Endodermal cell (in vitro differentiated cells): ENCODE measurements at places on chromosomes 7 and 10. TPM values are rescaled to one million over a fixed set of nuclear protein-coding genes. Genes with fewer than 3 reads are reported as not detected.

DNA sequence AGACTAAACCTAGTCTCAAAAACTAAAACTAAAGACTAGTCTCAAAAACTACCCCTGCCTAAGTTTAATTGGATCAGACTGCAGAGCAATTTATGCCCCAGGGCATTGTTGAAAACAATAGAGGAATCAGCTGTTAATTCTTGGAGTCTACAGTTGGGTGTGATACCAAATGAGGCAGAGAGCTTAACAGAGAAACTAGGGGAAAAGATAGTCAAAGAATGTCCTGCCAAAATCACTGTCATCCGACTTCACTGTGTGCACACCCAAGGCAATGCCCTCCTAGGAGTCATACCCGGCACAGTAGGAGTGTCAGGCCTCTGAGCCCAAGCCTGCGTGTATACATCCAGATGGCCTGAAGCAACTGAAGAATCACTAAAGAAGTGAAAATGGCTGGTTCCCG is 90.5 kb upstream of the TOMM7 start:
- H3K27me3 ChIP-seq, result no peaks in the 10 kb centered on the region
- H3K4me3 ChIP-seq, result peak overlapping the region; percentile 29
- no peaks in the 10 kb centered on the region for H3K4me1 ChIP-seq
- no peak overlapping the region for H3K27ac ChIP-seq
- H3K36me3 ChIP-seq, result no peaks in the 10 kb centered on the region

DNA sequence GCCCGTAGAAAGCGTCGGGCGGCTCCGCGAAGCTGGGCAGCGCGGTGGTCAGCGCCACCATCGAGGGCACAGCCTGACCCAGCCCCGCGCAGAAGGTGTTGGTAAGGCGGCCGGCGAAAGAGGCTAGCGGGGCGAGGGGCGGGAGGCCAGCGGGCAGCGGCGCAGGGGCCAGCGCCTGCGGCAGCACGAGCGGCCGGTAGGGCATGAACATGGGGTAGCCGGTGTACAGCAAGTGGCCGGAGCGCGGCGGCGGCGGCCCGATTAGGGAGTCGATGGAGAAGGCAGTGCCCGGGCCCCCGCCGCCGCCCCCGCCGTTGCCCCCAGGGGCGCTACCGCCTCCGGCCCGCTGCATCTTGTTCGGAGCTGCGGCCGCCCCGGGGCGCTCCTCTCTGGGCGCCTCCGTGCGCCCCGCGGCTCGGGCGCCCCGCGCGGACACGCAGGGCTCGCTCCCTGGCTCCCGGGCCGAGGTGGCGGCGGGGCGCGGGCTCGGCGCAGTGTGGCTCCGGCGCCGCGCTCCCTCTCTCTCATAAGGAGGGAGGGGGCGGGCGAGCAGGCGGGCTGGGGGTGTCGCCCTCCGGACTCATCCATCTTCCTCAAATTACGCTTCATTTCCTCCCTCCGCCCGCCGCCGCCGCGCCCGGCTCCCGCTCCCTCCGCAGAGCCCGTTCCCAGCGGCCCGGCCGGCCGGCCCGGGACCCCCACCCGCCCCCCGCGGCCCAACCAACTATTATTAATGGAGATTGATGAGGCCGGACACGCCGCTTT is at the start of gene GBX1:
TSS of gene GBX1 (minus strand) at position 498 of the 765 bp plus-strand sequence. CDS start at position 352, 146 bp downstream.
- H3K27ac ChIP-seq, result no peak within 1 kb of the TSS
- H3K36me3 ChIP-seq, result no peaks in the 10 kb centered on the region
- peak within 1 kb of the TSS; percentile 43 for H3K4me3 ChIP-seq
- peak; percentile 74 for DNase-seq

DNA sequence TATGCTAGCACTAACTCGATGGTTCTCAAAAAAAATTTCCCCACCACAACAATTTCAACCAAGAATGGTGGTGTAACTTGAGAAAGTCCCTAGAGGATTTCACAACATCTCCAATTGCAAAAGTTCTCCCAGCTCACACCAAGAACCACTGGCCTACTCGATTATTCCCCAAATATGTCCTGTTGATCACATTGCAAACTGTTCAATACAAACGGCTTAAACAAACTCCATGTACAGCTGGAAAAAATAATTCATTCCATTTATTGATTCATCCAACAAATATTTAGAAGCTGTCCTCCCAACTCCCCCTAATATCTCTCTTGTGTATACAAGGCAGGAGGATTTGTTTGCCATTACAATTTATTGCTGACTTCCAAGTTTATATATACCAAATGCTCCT is 19.1 kb downstream of the TMEM176B start:
- H3K27me3 ChIP-seq, result peaks cover 26% of the 10 kb centered on the region
- no peaks in the 10 kb centered on the region for H3K36me3 ChIP-seq
- no peak overlapping the region for H3K4me3 ChIP-seq

The CFAP69 gene
- 2.4 and 4.9 TPM in 2 replicates for total RNA-seq

GRCh38 chr10:115706488-115707076 is 566.4 kb downstream of the GFRA1 start:
- no peak overlapping the region for H3K27ac ChIP-seq
- H3K36me3 ChIP-seq, result no peaks in the 10 kb centered on the region
- H3K4me3 ChIP-seq, result no peak overlapping the region
- H3K4me1 ChIP-seq, result no peaks in the 10 kb centered on the region
- DNase-seq, result no peak
- no peaks in the 10 kb centered on the region for H3K27me3 ChIP-seq

DNA sequence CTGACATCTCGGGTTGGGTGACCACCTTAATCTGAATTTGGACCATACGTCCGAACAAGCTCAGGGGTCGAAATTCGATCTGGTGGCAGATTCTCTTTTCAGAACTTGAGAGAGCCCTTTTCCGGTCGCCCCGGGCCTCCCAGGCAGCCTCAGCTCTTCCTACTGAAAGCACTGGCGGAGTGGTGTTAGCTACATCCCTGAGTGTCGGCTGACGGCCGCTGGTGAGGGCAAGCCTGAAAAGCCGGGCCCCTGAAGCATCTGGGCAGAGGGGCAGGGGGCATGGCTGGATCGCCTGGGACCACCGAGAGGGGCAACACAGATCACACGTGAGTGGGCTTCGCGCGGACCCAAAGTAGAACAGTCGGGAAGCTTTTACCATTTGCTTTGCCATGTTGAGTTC is 116.1 kb downstream of the SMURF1 start:
- H3K4me1 ChIP-seq, result no peaks in the 10 kb centered on the region
- no peak for DNase-seq
- H3K4me3 ChIP-seq, result no peak overlapping the region
- no peaks in the 10 kb centered on the region for H3K27me3 ChIP-seq
- H3K27ac ChIP-seq, result no peak overlapping the region

The WIPF3 gene
- 7.2 to 10.2 TPM (median 7.2 TPM) in 3 replicates for total RNA-seq

DNA sequence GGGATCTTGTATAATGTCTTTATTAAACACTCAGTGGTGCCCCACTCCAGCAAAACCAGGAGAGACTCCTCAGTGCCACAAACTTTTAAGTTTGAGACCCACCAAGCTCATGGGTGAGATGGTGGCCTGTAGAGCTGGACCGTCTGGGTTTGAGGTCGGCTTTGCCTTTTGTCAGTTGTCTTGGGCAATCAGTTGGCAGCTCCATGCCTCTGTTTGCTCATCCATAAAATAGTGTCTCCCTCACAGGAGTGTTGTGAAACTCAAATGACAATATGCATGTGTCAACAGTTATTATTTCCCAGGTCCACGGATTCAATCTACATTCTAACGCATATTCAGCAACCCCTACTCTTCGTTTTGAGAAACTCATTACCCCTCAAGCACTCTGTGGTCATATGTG is 367.8 kb upstream of the C7orf33 start:
- H3K4me1 ChIP-seq, result no peaks in the 10 kb centered on the region
- H3K27me3 ChIP-seq, result no peaks in the 10 kb centered on the region
- no peak overlapping the region for H3K4me3 ChIP-seq

The FBXL13 gene
- total RNA-seq, result 2.7 TPM in 2 replicates

GRCh38 chr7:2996141-2996540 is 47.5 kb downstream of the CARD11 start:
- H3K36me3 ChIP-seq, result no peaks in the 10 kb centered on the region
- DNase-seq, result no peak
- H3K27ac ChIP-seq, result no peak overlapping the region
- H3K27me3 ChIP-seq, result no peaks in the 10 kb centered on the region
- no peaks in the 10 kb centered on the region for H3K4me1 ChIP-seq

DNA sequence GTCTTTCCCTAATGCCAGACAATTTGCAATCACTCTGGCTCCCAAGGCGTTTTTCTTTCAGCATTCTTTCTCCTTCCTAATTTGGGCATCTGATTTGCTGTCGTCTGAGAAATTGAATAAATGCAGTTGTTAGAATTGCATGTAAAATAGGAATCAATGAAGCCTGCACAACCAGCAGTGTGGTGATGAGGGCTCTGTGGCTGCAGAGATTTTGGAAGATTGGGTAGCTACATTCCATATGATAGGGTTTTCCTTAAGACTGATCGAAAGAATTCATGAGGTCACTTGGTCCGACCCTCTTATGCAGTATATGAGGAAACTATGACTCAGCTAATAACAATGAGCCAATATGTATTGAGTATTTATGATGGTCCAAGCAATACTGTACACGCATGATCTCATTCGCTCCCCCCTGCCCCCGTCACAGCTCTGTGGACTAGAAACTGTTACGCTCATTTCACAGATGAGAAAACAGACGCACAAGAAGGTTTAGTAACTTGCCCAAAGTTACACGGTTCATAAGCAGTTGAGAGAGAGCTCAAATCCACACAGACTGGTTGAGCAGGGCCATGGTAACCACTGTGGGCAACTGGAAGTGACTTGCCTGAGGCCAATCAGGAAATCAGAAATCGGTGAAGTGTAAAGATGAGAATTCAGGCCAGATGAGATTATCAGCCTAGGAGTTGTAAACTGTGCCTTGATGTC is 527.2 kb downstream of the GATA3 start:
- DNase-seq, result no peak
- H3K4me3 ChIP-seq, result no peak overlapping the region
- H3K27ac ChIP-seq, result no peak overlapping the region
- H3K27me3 ChIP-seq, result peaks cover 16% of the 10 kb centered on the region
- H3K36me3 ChIP-seq, result no peaks in the 10 kb centered on the region

- H3K27ac ChIP-seq, result no peak overlapping the region
- peaks cover 5% of the 10 kb centered on the region for H3K4me1 ChIP-seq
- DNase-seq, result no peak
- H3K4me3 ChIP-seq, result no peak overlapping the region
- H3K27me3 ChIP-seq, result no peaks in the 10 kb centered on the region
- no peaks in the 10 kb centered on the region for H3K36me3 ChIP-seq
Observed at GRCh38 chr10:8424555-8425211, 370.2 kb downstream of the GATA3 start.

The PON1 gene
- total RNA-seq, result 0.34 and 0.48 TPM in 2 replicates

DNA sequence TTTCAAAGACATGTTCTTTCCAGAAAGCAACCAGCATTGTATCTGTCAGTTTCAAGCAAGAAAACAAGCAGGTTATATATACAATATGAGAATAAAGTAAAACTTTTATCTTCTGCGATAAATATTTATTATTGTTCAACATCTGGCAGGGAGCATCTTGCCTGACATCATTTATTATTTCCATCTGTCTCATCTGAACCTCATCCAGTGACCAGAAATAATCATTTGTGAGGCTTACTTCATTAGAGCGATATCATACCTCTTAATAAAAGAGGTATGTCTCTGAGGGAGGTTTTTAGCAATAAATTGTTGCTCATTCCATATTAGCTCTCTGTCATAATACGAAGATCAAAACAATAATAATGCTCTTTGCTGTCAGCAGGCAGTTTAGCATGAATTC is 226.1 kb downstream of the CDC14C start:
- no peak overlapping the region for H3K27ac ChIP-seq
- no peaks in the 10 kb centered on the region for H3K4me1 ChIP-seq
- no peak for DNase-seq
- no peak overlapping the region for H3K4me3 ChIP-seq
- H3K36me3 ChIP-seq, result no peaks in the 10 kb centered on the region

- H3K4me1 ChIP-seq, result no peaks in the 10 kb centered on the region
- DNase-seq, result no peak
- peaks cover 10% of the 10 kb centered on the region for H3K36me3 ChIP-seq
- H3K27me3 ChIP-seq, result no peaks in the 10 kb centered on the region
- no peak overlapping the region for H3K27ac ChIP-seq
Observed at GRCh38 chr7:92716825-92717580, 119.4 kb downstream of the CDK6 start.

The PRLHR gene
- not detected in 3 replicates for total RNA-seq

GRCh38 chr7:159370-160270 is 32.8 kb upstream of the FAM20C start:
- no peak overlapping the region for H3K4me3 ChIP-seq
- H3K27me3 ChIP-seq, result no peaks in the 10 kb centered on the region
- DNase-seq, result no peak
- H3K36me3 ChIP-seq, result no peaks in the 10 kb centered on the region

The CYP3A7 gene
- not detected in 3 replicates for total RNA-seq

DNA sequence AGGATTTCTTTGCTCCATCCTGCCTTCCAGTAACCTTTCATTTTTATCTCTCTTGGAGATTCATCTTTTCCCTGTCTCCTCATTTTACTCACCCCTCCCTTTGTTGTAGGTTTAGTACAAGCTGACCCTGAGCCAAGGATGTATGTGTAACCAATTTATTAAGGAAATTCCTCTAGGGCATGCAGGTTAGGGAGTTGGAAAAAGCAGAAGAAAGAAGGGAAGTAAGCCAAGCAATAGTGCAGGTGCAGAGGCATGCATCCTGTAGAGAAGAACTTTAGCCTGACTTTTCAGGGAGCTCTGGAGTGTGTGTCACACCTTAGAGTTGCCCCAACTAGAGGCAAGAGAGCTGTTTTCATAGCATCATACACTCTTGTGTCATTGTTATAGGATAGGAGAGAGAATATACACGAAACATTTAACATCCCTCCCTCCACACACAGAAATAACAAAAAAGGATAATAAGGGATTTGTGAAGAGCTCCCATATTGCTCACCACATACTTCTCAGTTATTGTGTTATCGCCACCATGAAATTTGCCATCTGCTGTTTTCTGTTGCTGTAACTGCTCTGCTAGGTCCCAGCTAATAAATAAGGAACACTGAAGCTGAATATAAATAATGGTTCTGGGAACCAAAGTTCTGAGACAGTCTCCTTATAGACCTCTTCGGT is 21.8 kb upstream of the SEMA3C start:
- H3K27ac ChIP-seq, result no peak overlapping the region
- H3K36me3 ChIP-seq, result no peaks in the 10 kb centered on the region
- DNase-seq, result no peak
- H3K4me1 ChIP-seq, result no peaks in the 10 kb centered on the region
- no peak overlapping the region for H3K4me3 ChIP-seq

DNA sequence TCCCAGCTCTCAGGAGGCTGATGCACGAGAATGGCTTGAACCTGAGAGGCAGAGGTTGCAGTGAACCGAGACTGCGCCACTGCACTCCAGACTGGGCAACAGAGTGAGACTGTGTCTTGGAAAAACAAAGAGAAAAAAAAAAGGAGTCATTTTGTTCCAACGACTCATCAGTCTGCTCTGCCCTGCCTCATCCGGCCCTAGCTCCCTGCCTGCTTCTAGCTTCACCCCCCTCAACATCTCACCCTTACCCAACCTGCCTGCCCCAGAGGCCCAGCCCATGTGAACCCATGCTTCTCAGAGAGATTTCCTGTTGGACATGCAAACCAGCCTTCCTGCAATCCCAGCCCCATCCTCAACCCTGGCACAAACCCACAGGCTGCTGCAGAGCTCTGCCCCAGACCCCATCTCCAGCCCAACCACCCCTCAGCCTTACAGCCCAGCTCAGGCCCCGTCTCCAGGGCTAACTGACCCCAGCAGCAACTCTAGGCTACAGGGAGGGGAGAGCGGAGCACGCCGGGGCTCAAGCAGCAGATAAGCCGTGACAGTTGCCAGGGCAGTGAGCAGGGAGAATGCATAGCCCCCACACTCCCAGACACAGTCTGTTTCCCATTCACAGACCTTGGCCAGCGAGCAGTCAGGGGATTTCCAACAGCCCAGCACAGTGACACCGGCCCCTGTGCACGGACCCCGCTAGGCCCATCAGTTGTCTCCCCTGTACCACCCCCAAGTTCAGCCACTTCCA is 86.0 kb upstream of the KCTD7 start:
- H3K36me3 ChIP-seq, result peaks cover 34% of the 10 kb centered on the region
- H3K27ac ChIP-seq, result peak overlapping the region; percentile 27
- H3K4me3 ChIP-seq, result no peak overlapping the region
- no peaks in the 10 kb centered on the region for H3K27me3 ChIP-seq
